ENCODE measurements at places on chromosomes 16 and 17.

DNA sequence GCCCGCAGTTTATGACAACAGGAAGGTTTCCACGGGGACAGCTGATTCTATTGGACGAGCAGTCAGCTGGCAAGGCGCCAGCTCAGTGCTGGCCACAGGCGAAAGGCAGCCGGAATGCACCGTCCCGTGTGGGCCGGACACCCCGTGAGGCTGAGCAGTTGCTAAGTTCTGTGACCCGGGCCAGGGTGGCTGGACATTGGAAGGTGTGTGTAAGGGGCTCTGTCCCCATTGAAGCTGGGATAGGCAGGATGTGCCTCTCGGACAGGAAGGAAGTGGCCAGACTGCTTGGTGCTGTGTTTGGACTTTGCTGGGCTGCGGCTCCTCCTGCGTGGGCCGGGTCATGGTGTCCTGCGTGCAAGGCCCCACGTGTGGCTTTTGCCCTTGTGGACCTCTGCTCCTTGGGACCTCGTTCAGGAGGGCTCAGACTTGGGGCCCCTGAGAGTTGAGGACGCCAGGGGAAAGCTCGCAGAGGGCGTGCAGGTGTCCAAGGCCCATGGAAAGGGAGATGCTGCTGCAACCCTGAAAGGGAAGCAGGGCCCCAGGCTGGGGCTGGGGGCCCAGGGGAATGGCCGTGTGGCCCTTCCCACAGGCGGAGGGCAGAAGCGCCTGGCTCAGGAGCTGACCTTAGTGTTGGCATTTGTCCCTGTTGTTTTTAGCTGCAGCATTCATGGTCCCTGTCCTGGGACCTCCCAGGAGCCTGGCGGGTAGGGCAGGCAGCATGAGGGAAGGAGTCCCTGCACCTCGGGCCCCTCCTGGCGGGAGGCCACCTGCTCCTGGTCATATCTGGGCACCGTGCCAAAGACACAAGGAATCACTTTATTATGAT lies 10.0 kb downstream of the BAIAP2 start:
- no peak for DNase-seq

DNA sequence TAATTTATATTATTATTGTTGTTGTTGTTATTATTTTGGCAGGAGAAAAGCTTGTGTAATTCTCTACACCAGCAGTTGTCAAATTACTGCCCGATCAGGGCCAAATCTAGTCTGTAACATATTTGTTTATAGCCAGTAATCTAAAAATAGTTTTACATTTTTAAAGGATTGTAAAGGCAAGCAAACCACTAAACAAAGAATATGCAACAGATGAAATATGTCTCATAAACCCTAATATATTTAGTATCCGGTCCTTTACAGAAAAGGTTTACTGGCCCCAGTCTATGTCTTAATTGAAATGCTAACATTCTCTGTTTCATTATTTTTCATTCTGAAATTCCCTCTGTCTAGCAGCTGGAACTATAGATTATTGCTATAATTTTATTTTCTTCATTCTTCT lies 709.5 kb downstream of the KCNJ2 start:
- DNase-seq: no peak

GRCh38 chr17:17938388-17939107 lies 33.7 kb downstream of the TOM1L2 start:
- DNase-seq: no peak

DNA sequence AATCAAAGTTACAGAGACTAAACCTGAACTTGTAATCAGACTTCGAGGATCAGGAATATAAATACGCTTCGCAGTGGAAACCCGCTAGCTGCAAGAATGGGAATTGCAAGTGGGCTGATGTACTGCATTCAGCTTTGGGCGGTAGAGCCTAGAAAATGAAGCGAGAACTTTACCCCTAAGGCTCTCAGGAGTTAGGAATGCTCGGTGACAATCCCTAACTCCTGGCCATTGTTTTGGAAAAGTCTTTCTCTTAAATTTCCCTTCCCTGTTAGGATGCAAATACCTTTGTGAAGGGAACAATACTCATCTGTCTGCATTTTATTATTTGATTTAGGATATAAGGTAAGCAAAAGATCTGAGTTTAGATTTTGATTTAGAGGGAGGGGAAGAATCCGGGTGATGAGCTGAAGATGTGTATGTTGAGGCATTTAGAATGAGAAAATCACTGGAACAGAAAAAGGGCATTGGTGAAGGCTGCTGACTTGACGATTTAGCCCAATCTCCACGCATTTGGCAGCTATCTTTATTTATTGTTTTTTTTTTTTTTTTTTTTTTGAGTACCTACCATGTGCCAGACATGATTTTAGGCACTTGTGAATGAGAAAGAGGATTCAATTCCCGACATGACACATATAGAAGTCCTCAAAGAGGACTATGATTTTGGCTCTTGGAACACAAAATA lies 2.2 kb upstream of the TOX3 start:
- DNase-seq: no peak

DNA sequence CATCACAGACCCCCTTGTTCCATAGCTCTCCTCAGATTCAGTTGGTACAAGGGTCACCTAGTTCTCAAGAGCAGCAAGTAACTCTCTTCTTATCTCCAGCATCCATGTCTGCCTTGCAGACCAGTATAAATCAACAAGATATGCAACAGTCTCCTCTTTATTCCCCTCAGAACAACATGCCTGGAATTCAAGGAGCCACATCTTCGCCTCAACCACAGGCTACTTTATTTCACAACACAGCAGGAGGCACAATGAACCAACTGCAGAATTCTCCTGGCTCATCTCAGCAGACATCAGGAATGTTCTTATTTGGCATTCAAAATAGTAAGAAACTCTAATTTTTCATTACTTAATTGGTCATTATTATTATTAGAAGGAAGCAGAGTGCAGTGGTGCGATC lies 32.4 kb downstream of the NQO1 start:
- DNase-seq: no peak

- DNase-seq: no peak
Observed at GRCh38 chr17:74763565-74764387, 12.4 kb downstream of the NAT9 start.

- no peak for DNase-seq
Observed at GRCh38 chr16:20940871-20941635, 40.5 kb downstream of the LYRM1 start.

DNA sequence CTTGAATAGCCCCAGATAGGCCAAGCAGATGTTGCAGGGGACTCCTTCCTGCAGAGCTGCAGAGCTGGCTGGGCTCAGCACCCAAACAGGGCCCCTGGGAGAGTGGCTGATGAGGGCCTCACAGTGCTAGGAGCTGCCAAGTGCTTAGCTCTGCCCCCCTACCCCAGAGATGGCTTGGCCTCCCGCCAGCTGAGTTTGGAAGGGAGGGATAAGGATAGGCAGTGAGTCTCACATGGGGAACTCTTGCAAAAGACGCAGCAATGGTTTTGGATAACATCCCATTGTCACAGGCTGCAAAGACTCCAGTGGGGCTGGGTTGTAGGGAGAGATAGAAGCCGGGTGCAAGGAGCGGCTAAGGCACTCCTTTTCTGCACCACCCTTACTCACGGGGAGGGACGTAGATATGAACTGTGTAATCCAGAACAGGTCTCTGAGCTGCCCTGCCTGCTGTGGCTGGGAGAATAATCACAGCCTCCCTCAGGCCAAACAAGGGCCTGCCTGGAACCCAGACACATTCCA lies 52.9 kb upstream of the MAF start:
- no peak for DNase-seq

Data from NCI-H1930 (cell line).